ENCODE measurements at places on chromosomes 7 and 10.

DNA sequence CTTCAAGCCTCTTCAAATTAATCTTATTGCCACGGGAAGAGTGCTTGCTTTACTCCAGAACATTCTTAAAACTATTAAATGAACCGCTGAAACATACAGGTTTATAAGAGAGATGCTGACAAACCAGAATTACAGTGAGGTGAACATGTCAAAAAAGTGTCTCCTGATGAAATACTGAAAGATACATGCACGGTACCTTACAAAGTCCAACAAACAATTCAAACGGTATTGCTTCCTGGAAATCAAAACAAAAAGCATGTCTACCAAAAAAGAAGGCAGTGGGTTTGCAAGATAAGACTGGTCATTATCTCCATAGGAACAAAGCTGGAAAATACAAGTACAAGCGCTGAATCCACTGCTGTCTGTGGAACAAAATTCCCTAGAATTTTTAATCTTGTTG, 174.5 kb downstream of the DOCK4 start:
- DNase-seq: no peak

DNA sequence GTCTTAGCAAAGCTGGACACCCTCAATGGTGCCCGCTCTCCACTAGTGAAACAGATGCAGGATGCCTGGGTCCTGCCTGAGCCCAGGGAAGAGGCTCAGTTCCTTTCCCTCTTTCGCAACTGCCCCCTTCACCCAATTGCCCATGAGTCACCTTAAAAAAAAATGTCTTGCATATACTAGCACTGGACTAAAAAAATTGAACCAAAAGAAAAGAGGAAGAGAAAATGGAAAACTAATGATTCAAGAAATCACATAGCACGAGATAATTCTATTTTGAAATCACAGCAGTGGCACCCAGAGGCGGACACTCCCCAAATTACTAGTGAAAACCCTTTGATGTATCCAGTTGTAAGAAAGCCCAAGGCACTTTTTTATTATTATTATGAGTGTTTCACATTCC, 972.5 kb downstream of the LRMDA start:
- DNase-seq: no peak

GRCh38 chr10:97796651-97797050, 24.9 kb upstream of the SFRP5 start:
- no peak for DNase-seq

DNA sequence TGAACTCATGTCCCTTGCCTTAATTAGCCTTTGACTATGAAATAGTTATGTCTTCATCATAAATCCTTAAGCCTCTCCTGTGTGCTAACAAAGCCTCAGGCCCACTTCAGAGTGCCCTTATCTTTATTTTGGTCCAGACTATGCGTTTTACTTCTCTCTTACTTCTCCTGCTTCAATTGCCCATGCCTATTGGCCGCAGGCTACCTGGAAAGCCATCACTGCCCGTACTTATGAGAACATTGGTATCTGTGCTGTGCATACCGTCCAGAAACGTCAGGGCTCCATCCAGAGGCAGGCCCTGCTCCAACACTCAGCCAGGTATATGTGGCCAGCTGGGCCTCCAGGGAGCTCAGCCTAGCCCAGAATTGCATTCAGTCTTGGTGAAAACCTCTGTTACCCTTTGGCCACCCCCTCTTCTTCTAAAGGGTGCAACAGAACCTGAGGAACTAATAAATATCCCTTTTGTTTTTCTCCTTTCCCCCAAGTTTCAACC, 212.4 kb upstream of the MTPN start:
- DNase-seq: no peak

GRCh38 chr10:4183761-4184261, 398.8 kb upstream of the KLF6 start:
- no peak for DNase-seq

DNA sequence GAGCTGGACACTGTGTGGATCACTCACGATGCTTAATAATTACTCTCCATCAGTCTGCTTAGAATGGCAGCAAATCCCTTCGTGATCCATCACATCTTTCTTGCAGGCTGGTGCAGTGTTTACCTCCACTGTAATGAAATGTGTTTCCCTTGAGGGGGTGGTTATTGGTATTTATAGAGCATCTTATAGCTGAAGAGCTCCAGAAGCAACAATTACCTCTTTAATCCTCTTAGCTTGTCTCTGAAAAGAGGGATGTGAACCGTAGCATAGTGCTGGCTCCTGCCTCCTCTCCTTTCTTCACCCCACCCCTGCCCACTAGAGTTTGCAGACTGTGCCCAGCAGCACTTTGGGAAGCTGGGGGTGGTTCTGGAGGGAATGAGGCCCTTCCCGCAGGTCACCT, 132.6 kb downstream of the CAMK1D start:
- DNase-seq: no peak

GRCh38 chr7:29398011-29398410, 165.6 kb upstream of the PRR15 start:
- no peak for DNase-seq

DNA sequence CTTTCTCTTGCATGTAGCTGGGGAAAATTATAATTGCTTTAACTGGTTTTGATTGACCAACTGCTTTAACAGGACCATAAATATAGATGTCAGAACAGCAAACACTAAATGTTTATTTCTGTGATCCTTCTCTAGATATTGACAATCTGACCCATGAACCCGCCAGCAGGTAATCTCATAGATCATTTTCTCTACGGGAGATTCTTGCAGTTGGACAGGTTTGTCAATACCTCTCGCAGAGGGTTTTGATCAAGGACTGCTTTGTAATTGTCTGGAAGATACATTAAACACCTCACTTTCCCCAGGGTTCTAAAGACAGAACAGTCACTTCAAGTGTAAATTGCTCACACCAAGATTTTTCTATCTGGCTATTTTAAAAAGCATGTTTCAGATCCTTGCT, 235.8 kb upstream of the RHOBTB1 start:
- DNase-seq: no peak

DNA sequence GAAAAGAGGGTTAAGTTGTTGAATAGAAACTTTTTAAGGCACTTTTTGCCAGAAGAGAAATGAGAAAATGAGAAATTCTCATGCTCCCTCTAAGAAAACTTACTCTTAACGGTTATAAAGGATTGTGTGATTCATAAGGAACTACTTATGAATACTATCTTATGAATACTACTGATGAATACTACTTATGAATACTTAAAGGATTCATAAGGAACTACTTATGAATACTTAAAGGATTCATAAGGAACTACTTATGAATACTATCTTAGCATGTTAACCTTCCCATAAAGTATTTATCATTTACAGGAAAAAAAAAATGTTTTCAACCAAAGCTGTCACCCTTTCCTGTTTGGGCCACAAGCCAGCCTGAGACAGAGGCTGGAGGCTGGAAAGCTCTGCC, 53.1 kb upstream of the UCN3 start:
- DNase-seq: no peak

- no peak for DNase-seq
Observed at GRCh38 chr7:27765841-27766240, 25.9 kb downstream of the TAX1BP1 start.

GRCh38 chr7:139692723-139693122, 85.1 kb downstream of the HIPK2 start:
- DNase-seq: no peak

GRCh38 chr10:75720157-75720556, 288.7 kb downstream of the LRMDA start:
- DNase-seq: no peak

DNA sequence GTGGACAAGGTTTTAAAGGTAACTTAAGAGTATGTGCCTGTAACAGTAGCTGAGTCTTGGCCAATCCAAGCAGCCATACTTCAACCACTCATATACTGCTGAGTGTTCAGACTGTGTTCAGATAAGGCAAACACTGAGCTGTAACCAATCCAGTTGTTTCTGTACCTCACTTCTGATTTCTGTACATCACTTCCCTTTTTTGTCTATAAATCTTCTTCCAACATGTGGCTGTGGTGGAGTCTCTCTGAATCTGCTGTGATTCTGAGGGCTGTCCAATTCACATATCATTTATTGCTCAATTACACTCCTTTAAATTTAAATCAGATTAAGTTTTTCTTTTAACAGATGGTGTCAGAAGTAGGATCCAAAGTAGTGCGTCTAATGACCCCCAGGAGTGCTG, 149.5 kb upstream of the PHF14 start:
- no peak for DNase-seq

DNA sequence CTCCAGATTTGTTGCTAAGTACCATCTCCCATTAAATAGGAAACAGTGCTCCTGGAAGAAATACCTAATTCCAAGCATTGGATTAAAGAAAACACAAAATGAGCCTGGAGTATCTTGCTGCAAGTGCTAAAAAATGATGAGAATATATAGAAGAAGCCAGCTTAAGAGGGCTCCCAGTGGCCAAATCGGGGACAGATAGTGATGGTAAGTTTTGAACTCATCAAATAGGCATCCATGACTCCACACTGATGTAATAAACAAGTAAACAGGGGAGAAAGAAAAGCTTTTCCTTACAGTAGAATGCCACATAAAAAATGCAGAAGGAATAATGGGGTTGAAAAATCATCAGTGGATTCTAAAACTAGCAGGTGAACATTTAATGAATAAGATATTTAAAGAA, 72.4 kb downstream of the CTTNBP2 start:
- no peak for DNase-seq

DNA sequence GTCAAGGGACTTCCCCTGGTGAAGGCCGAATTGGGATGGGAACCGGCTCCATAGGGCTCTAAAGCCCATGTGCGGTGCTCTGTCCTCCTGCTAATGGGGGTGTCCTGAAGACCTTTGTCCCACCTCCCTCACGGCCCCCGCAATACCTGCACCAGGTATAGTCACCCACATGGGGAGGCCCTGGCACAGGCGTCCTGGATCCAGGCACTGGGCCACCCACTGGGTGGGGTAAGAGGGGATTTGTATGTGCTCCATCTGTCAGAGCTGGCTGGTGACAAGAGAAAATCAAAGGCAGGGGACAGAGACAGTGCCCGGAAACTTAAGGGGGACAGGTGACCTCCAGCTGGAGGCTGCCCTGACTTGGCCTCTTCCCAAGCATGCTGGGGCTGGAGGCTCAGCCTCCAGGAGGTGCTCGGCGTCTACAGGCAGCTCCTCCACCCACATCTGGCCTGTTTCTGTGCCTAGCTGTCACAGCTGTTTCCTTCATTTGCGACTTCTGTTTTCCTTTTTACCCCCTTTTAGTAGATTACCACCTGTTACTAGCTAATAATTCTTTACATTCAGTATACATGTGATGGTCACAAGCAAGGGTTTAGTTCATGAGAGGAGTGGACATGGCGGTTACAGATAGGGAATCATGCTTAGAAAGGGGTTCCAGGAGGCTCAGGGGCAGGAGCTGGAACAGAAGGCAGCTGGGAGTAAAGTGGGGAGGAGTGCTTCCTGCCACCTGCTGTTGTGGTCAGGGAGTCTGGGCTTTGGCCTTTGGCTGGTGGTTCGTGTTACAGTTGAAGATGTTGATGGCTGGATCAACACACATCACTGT, 2.3 kb upstream of the CUZD1 start:
- DNase-seq: no peak

GRCh38 chr10:132390921-132391675, 5.9 kb upstream of the PWWP2B start:
- no peak for DNase-seq

GRCh38 chr10:68981074-68981473, 7.5 kb upstream of the KIFBP start:
- DNase-seq: no peak

- no peak for DNase-seq
Observed at GRCh38 chr7:42227936-42228591, 8.9 kb downstream of the GLI3 start.

DNA sequence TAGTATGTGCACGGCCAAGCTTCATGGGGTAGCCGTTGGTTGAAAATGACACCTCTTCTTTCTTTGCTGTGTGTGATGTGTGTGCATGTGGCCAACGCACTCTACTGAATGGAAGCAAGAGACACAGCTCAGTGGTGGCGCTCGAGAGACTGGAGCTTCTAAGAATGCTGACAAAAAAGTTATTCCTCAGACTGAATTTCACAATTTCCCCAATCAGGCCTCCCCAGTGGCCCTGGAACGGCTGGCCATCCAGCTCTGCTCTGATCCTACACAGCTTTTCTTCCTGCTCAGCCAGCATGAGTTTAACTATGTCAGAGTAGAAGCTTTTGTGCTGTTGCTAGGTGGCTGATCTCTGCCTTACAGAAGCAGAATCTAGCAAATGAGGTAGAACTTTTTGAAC, 186.7 kb upstream of the PLXDC2 start:
- no peak for DNase-seq

GRCh38 chr10:77249901-77250459, 387.6 kb downstream of the KCNMA1 start:
- DNase-seq: no peak

DNA sequence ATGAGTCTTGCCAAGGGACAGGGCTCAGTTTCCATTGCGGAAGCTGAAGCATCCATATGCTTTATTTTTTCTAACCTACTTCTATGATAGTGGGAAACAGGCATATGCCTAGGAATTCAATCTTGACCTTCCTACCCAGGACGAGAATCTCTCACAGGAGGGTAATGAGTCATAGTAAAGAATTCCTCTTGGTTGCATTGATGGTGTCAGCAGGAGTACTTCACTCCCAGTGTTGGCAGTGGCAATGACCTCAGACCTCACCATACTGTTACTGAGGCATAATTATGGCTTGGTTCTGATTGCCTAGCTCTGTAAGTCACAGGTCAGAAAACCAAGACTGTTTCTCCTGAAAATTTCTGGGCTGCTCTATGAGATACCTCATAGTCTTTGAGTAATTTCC, 552.9 kb downstream of the ARL4A start:
- no peak for DNase-seq

- DNase-seq: no peak
Observed at GRCh38 chr7:65798111-65799075, 74.5 kb upstream of the VKORC1L1 start.

GRCh38 chr10:72597897-72598296, 28.0 kb downstream of the MICU1 start:
- DNase-seq: no peak

- DNase-seq: no peak
Observed at GRCh38 chr7:150428671-150429451, 21.6 kb upstream of the GIMAP8 start.

DNA sequence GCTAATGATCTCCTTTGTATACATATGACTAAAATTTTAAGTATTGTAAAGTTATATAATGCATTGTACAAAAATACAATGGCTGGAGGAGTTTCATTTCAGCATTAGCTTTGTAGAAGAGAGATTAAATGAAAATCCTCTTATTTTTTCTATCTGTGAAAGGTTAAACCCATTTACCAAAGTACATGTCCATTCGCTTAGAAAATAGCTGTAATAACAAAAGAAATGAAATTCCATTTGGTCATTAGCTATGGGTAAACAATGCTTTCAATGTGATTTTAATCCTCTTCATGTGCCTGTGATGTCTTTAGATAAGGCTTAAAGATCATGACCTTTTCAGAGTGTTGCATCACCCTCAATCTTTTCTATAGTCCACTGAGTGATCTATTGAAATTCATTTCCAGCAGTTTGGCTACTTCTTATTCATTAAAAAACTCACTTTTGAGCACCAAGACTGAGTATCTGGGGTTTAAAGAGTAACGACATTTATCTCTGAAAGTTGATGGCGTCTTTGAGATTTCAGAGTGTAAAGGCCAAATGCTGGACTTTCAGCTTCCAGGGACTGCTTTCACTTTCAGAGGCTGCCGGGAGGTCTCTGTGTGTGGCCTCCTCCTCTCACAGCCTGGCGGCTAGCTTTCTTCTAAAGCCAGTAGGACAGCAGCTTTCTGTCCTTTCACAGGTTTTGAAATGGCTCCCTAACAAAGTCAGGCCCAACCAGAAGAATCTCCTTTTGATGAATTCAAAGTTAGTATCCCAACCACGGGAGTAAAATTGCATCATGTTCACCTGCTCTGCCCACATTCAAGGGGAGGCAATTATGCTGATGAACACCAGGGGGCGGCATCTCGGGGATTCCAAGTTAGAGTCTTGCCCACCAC, 701.4 kb upstream of the COBL start:
- no peak for DNase-seq
